ENCODE measurements at places on chromosomes 6 and 20. TPM values are rescaled to one million over a fixed set of nuclear protein-coding genes. Genes with fewer than 3 reads are reported as not detected.

- DNase-seq = peak; percentile 61
- H3K27me3 ChIP-seq = no peaks in the 10 kb centered on the region
- no peak overlapping the region for H3K4me3 ChIP-seq
- H3K4me1 ChIP-seq = peaks cover 9% of the 10 kb centered on the region
- H3K36me3 ChIP-seq = no peaks in the 10 kb centered on the region
These were observed 7.3 kb upstream of the YTHDF1 start for GRCh38 chr20:63223121-63223825.

- H3K4me3 ChIP-seq = no peak overlapping the region
- H3K4me1 ChIP-seq = no peaks in the 10 kb centered on the region
- H3K27me3 ChIP-seq = no peaks in the 10 kb centered on the region
- DNase-seq = no peak
- H3K36me3 ChIP-seq = no peaks in the 10 kb centered on the region
- H3K27ac ChIP-seq = no peak overlapping the region
These were observed 167.2 kb upstream of the THEMIS start for GRCh38 chr6:128068119-128068479.

DNA sequence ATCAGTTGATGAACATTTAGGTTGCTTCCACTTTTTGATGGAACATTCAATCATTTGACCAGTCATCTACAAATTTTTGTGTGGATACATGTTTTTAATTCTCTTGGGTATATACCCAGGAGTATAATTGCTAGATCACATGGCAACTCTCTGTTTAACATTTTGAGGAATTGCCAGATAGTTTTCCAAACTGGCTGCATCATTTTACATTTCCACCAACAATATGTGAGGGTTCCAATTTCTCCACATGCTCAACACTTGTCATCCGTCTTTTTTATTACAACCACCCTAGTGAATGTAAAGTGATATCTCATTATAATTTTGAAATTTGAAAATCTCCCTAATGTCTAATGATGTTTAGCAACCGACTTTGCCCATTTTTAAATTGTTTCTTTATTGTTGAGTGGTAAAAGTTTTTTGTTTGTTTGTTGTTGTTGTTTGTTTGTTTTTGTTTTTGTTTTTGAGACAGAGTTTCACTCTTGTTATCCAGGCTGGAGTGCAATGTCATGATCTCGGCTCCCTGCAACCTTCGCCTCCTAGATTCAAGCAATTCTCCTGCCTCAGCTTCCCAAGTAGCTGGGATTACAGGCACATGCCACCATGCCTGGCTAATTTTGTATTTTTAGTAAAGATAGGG, 53.7 kb upstream of the PDYN start:
- no peak overlapping the region for H3K4me3 ChIP-seq
- no peaks in the 10 kb centered on the region for H3K4me1 ChIP-seq
- no peak for DNase-seq
- no peaks in the 10 kb centered on the region for H3K36me3 ChIP-seq
- no peak overlapping the region for H3K27ac ChIP-seq

DNA sequence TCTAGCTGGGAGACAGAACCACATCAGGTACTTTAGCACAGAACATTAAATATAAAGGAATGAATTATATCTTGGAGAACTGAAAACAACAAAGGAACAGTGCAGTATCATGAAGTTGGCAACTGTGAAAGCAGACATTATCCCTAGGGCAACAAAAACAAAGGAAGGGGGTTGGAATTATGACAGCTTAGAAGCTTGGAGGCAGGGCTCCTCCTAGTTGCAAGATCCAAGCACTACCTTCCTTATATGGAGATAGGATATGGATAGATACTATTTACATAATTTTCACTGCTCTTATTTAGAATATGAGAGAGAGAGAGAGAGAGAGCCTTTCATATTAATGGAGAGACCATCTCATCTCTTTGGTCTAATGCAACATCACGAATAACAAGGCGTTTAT, 27.0 kb downstream of the TMEM14A start:
- H3K27ac ChIP-seq = no peak overlapping the region
- H3K36me3 ChIP-seq = no peaks in the 10 kb centered on the region
- peak; percentile 14 for DNase-seq
- H3K27me3 ChIP-seq = no peaks in the 10 kb centered on the region

GRCh38 chr6:118882314-118882905, 11.5 kb upstream of the ASF1A start:
- no peak for DNase-seq
- no peaks in the 10 kb centered on the region for H3K36me3 ChIP-seq
- H3K4me1 ChIP-seq = peaks cover 13% of the 10 kb centered on the region
- H3K27ac ChIP-seq = no peak overlapping the region
- no peak overlapping the region for H3K4me3 ChIP-seq
- H3K27me3 ChIP-seq = no peaks in the 10 kb centered on the region

DNA sequence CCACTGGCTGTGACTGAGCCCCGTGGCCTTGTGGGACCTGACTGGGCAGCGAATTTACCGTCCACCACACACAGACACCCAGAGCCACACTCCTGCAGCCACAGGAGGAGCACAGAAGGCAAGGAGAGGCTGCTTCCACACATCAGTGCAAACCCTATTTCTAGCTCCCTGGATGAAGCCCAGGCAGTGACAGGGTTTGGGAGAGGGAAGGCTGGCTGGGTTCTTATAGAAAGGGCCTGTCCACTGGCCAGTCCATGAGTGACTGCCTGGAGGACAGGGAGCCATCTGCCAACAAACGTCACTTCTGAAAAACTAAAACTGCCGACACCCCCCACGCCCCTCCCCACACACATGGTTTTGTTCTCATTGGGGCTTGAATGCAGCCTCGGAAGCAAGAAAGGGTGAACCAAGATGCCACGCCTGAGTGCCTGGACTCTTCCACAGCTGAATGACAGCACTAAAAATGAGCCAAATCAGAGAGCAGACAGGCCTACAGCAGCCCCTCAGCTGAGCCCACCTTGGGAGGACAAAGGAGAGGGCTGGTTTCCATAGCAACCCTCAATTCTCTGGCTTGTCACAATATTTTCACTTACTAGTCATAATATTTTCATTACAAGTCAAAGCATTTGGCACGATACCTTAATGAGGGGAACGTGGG, 38.4 kb downstream of the RRBP1 start:
- H3K4me3 ChIP-seq = no peak overlapping the region
- DNase-seq = no peak
- H3K27ac ChIP-seq = no peak overlapping the region
- no peaks in the 10 kb centered on the region for H3K4me1 ChIP-seq
- H3K36me3 ChIP-seq = peaks cover 32% of the 10 kb centered on the region
- H3K27me3 ChIP-seq = no peaks in the 10 kb centered on the region

DNA sequence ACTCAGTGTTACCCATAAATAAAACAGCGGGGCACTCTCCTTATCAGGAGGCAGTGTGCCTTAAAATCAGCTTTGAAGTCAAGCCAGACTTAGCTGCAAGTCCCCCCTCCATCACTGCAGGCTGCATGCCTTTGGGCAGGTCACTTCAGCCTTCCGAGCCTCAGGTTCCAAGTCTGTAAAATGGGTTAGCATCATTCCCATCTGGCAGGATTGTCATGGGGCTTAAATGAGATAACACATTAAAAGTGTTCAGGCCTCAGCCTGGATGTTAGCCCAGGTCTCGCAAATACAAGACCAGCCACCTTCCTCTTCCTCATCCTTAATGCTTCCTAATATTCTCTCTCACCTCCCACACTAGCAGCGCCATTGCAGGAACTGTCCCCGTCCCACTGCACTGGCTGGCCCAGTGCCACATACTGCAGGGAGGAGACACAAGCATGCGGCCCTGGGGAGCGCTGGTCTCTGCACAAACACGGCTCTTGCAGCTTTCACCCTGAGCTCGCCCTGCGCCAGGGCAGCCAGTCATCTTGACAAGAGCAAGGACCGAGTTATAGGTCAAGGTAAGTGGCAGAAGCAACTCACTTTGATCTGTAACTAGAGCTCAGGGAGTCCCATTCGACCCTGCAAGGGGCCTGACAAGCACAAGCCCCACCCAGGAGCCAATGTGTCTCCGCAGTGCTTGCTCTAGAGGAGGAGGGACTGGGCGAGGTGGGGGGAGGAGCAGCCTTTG, 564.6 kb upstream of the AGPAT4 start:
- peaks cover 42% of the 10 kb centered on the region for H3K27me3 ChIP-seq
- no peak overlapping the region for H3K27ac ChIP-seq
- no peak for DNase-seq
- no peaks in the 10 kb centered on the region for H3K4me1 ChIP-seq
- no peaks in the 10 kb centered on the region for H3K36me3 ChIP-seq

DNA sequence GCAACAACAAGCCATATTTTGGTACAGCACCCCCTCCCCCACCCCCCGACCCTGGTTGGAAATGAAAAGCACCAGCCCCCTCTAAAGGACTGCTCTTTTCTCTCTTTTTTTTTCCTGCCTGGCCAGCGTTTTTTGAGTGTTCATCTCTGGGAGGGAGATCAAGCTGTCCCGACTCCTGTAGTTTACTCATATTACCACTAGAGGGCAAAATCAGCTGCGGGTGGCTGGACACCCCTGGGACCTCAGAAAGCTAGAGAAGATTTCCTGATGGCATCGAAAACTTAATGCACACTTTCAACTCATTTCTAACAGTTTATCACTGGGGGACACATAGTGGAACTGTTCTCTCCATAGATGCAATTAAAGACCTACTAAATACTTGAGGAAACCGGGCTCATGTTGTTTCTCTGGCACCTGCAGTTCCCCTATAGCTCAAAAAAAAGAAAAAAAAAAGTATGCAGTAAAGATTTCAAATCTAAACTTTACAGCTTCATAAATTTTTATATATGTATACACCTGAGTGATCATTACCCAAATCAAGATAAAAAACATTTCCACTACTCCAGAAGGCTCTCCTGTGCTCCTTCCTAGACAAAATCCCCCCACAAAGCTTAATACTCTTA, 24.4 kb downstream of the CNBD2 start:
- peak; percentile 86 for DNase-seq
- H3K27ac ChIP-seq = no peak overlapping the region
- H3K27me3 ChIP-seq = no peaks in the 10 kb centered on the region

GRCh38 chr20:9392892-9393857, 121.2 kb upstream of the LAMP5 start:
- H3K4me3 ChIP-seq = no peak overlapping the region
- no peaks in the 10 kb centered on the region for H3K4me1 ChIP-seq
- H3K27me3 ChIP-seq = no peaks in the 10 kb centered on the region
- no peak overlapping the region for H3K27ac ChIP-seq
- peak; percentile 82 for DNase-seq
- 0 out of 2 replicates have a peak, but pooled peaks cover 3% of the 10 kb centered on the region for H3K36me3 ChIP-seq

DNA sequence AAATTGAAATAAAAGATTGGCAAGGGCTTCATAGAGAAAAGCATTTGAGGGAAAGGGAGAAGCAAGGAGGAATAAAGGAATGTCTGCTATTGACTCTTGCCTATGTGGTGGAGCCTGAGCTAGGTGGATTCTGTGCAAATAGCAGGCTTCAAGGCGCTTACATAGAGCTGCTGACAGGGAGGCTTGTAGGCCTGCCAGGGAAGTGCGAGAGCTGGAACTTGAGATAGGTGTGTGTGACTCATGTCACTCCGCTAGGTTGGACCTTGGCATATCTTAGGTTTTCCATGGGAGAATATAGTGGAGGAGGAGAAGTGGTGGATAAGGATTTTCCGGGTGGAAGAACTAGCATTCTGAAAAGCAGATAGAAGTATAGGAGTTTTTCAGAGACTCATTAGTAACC, 14.0 kb downstream of the SNRNP48 start:
- H3K4me1 ChIP-seq = no peaks in the 10 kb centered on the region
- H3K4me3 ChIP-seq = no peak overlapping the region
- no peak overlapping the region for H3K27ac ChIP-seq
- H3K36me3 ChIP-seq = peaks cover 75% of the 10 kb centered on the region
- no peaks in the 10 kb centered on the region for H3K27me3 ChIP-seq

DNA sequence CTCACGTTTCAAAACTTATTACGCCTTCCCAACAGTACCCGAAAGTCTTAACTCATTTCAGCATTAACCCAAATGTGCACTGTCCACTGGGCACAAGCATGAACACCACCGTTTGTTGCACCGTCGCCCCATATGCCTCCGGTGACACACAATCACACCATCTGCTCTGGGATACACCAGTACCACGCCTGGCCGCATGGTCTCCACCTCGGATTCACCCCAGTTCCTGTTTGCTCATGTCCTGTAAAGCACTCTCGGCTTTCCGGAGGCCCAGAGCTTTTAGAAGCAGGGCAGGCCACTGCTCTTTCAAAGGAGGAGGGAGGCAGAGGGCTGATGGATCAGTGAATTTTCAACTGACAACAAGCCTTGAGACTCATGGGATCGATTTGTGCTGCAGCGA, 1570.0 kb upstream of the DEFB115 start:
- H3K4me1 ChIP-seq = no peaks in the 10 kb centered on the region
- no peak overlapping the region for H3K4me3 ChIP-seq
- H3K27ac ChIP-seq = no peak overlapping the region
- H3K36me3 ChIP-seq = no peaks in the 10 kb centered on the region
- DNase-seq = no peak

GRCh38 chr20:63693733-63694583, 2.5 kb upstream of the TNFRSF6B start:
- H3K27ac ChIP-seq = no peak overlapping the region
- H3K4me1 ChIP-seq = peaks cover 28% of the 10 kb centered on the region
- H3K36me3 ChIP-seq = no peaks in the 10 kb centered on the region
- DNase-seq = no peak

- peak overlapping the region; percentile 85 for H3K4me3 ChIP-seq
- H3K36me3 ChIP-seq = no peaks in the 10 kb centered on the region
- no peak overlapping the region for H3K27ac ChIP-seq
- H3K27me3 ChIP-seq = no peaks in the 10 kb centered on the region
These were observed 94.4 kb upstream of the PRDM1 start for GRCh38 chr6:105991561-105992314.

GRCh38 chr6:41700463-41701347, 34.7 kb downstream of the TFEB start:
- H3K36me3 ChIP-seq = no peaks in the 10 kb centered on the region
- H3K27ac ChIP-seq = no peak overlapping the region
- H3K4me1 ChIP-seq = peaks cover 14% of the 10 kb centered on the region
- H3K27me3 ChIP-seq = no peaks in the 10 kb centered on the region
- no peak for DNase-seq

DNA sequence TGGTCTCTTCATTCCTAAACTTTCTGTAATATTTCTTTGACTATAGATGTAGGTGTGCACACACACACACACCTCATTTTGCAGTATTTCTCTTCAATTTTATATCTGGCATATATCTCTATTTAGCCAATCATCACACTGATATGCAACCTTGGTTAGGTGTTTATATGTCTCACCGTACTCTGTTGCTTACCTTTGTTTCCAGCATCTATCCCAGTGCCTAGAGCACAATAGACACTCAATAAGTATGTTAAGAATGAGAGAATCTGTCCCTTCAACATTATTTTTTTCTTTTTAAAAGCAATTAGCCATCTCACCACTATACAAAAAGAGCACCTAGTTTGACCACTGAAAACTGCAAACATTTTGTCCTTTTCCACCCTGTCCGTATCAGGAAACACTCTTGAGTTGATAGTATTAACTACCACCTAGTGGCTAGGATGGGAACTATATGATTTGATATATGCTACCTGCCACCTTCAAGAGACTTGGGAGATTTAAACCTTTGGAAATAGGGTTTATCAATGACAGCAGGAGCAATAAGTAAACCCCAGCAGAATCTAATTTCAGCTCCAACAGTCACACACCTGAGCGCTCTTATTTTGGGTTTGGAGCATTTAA, 48.7 kb upstream of the RSPO3 start:
- no peak overlapping the region for H3K27ac ChIP-seq
- H3K36me3 ChIP-seq = no peaks in the 10 kb centered on the region
- peak; percentile 42 for DNase-seq
- no peak overlapping the region for H3K4me3 ChIP-seq

SH3BGRL2 gene
- 3.8 TPM for total RNA-seq

OR2H1 gene
- total RNA-seq = not detected

C6orf132 gene
- 66.0 TPM for total RNA-seq

GPLD1 gene
- 3.9 TPM for total RNA-seq

PPP1R16B gene
- total RNA-seq = 0.12 TPM
